ENCODE measurements at places on chromosomes 13 and 19. TPM values are rescaled to one million over a fixed set of nuclear protein-coding genes. Genes with fewer than 3 reads are reported as not detected.
A peak's percentile ranks its signal among the peaks of the same experiment; 100 is the strongest.

ANKLE1 gene
- 0.94 TPM for total RNA-seq

GRCh38 chr13:113129921-113130750, 7.5 kb downstream of the F10 start:
- no peak for DNase-seq

ZNF154 gene
- total RNA-seq: 42.7 TPM

DNA sequence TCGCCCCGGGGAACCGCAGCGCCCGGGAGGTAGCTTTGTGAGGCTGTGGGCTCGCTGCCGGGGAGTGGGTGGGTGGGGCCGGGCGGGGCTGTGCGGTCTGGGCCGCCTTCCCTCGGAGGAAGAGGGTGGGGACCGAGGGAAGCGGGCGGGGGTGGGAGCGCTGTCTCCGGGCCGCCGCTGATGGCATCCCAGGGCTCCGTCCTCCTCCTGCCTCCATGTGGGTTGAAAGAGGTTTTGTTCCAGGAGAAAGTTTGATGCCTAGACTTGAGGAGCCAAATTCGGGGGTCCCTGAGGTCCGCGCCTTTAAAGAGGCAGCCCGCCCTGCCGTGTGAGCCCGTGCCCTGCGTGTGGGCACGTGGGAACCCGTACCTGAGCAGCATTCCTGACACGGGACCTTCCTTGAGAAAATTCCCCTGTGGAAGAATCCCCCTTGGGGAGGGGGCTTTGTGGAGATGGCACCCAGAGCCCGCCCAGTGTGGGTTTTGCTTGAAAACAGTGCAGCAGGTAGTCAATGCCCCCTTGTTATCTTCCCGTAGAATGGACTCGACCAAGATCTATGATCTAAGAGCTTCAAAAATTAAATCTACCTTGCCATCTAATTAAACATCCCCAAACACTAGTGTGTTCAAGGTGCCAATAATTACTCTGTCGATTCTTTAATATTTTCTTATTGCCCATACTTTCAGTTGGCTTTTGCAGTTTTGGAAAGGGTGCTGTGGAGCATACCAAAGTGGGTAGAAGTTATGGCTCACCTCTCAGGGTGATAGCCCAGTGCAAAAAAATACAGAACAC, 107.8 kb downstream of the RXFP2 start:
- no peak for DNase-seq

GRCh38 chr19:2387367-2388288, 27.6 kb downstream of the TMPRSS9 start:
- DNase-seq: no peak

DNA sequence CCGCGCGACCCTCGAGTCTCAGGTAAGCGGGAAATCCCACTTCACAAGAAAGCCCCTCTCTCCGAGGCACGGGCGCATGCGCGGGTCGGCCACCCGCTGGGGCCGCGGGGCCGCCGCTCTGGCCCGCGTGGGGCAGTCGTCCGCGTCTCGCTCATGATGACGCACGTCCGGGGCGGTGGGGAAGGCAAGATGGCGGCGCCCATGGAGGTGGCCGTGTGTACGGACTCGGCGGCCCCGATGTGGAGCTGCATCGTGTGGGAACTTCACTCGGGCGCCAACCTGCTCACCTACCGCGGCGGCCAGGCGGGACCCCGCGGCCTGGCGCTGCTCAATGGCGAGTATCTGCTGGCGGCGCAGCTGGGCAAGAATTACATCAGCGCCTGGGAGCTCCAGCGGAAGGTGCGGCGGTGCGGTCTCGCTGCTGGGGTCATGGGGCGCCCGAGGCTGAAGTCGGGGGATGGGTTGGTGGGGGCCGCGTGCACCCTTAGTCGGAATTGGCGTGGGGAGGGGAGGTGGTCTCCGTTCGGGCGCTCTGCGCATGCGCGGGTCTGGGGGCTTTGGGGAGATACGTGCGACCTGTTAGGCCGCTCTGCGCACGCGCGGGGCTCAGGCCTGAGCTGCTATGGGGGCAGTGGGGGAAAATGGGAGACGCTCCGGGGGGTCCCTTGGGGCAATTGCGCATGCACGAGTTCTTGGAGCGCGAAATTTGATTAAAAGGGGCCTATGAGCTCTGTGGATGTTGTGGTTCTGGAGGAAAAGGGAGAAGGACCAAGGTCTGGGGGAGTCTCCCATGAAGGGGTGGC, at the start of gene WDR18:
Gene WDR18, plus strand, starts transcription at position 181 of the 803 bp plus-strand sequence. Its CDS starts 9 bp downstream, at position 190.
- peak; percentile 88 for DNase-seq

DNA sequence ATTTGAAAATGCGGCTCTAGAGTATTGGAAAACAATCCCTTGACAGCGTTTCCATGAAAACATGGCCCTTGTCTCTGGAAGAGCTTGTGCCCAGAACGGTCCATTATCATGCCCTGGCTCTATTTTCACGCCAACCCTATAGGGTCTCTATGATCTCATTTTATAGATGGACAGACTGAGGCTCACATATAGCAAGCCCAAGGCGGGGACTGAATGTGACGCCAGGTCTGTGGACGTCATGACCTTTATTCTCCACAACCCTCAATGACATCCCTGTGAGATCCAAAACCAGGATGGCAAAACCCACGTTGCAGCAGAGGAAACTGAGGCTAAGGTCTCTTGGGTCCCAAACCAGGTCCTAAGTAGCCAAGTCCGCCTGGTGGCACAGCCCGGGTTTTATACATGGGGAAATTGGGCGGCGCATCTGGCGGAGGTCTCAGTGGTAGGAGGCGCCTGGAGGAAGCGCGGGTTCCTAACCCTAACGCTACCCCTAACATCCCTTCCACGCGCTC, 425 bp upstream of the COLGALT1 start:
- no peak for DNase-seq

GRCh38 chr13:37416291-37417059, 182.1 kb downstream of the POSTN start:
- DNase-seq: no peak

GRCh38 chr13:25262261-25262660, 25.0 kb downstream of the MTMR6 start:
- no peak for DNase-seq

- no peak for DNase-seq
Observed at GRCh38 chr19:35013041-35013819, 13.1 kb downstream of the GRAMD1A start.

NANOS3 gene
- 5.6 TPM for total RNA-seq

MUC16 gene
- total RNA-seq: not detected

DNA sequence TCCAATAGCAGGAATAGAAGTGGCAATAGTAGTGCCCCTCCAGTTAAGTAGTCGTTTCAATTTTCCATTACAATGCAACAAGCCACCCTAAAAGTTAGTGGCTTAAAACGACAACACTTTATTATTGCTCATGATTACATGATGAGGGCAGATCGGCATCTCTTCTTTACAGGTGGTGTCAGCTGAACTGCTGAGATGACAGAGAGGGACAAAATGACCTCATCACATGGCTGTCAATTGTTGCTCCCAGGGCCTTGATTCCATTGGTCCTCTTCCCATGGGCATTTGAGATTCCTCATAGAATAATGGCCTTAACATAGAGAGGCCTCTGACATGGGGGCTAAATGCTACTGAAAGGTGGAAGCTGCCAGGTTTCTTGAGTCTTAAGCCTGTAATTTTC, 679.8 kb upstream of the KLHL1 start:
- DNase-seq: no peak

DNA sequence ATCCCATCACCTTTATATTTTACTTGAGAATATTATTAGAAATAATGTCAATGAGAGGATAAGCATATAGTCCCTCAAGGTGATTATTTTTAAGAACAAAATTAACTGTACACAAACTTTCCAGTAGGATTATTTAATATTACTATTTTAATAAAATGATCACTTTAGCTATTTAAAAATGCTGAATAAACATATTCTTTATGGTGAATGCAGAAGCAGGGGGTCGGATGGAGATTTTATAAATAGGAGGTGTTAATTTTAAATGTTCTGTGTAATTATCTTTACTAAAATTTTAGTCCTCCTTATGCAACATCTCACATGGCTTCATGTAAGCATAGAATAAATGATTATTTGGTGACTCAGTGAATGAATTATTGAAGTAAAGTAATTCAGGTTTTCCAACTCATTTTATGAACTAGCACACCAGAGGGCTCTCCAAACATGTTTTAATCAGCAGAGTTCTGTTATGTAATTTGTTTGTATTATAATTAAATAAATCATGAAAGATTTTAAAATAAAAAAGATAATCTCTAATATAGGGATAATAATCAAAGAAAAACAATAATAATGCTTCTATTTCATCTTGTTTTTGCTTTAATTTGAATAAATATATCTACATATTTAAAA, 1635.2 kb downstream of the EFNB2 start:
- DNase-seq: no peak

VSIG10L gene
- total RNA-seq: 0.62 TPM

All from occipital lobe (tissue), 3 donors.